ENCODE measurements at places on chromosomes 6 and 20.

- peak; percentile 14 for DNase-seq
Measured at GRCh38 chr20:1185790-1186334, 1.1 kb upstream of the TMEM74B start.

- no peak for DNase-seq
Measured at GRCh38 chr6:41430875-41431274, 95.5 kb downstream of the NCR2 start.

DNA sequence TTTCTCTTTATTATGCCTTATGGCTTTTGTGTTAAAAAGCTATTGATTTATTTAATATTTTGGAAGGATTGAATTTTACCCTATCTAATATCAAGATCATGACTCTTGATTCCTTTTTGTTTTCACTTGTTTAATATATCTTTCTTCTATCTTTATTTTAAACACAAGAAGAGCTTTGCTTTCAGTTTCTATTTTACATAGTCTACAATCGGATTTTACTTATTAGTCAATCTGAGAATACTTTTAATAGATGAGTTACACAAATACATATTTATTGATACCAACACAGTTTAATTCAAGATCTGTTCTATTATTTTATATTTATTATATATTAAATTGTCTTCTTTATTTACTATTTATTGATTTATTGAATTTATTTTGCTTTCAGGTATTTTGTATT, 218.8 kb downstream of the ESR1 start:
- DNase-seq: no peak

DNA sequence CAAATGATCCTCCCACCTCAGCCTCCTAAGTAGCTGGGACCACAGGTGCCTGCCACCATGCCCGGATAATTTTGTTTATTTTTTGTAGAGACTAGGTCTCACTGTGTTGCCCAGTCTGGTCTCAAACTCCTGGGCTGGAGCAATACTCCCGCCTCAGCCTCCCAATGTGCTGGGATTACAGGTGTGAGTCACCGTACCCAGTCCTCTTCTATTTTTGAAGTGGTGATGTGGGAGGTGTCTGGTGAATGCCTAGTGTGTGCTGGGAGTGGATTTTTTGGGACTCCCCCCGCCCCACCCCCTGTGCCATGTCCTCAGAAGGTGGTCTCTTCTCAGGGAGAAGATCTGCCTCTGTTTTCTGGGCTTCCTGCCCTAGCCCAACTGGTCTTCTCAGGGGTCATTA, 47.9 kb upstream of the CLDN20 start:
- no peak for DNase-seq

DNA sequence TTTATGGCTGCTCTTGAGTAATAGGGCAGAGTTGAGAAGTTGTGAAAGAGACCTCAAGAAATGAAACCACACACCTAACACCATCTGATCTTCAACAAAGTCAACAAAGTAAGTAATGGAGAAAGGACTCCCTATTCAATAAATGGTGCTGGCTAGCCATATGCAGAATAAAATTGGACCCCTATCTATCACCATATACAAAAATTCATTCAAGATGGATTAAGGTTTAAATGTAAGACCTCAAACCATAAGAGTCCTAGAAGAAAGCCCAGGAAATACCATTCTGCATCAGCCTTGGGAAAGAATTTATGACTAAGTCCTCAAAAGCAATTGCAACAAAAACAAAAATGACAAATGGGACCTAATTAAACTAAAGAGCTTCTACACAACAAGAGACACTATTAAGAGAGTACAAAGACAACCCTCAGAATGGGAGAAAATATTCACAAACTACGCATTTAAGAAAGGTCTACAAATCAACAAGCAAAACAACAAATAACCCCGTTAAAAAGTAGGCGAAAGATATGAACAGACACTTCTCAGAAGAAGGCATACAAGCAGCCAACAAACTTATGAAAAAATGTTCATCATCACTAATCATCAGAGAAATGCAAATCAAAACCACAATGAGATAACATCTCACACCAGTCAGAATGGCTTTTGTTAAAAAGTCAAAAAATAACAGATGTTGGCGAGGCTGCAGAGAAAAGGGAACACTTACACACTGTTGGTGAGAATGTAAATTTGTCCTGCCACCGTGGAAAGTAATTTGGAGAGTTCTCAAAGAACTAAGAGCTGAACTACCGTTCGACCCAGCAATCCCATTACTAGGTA, 4.0 kb downstream of the MAP3K5 start:
- DNase-seq: no peak

GRCh38 chr20:8876366-8876765, 192.5 kb upstream of the PLCB4 start:
- DNase-seq: no peak

DNA sequence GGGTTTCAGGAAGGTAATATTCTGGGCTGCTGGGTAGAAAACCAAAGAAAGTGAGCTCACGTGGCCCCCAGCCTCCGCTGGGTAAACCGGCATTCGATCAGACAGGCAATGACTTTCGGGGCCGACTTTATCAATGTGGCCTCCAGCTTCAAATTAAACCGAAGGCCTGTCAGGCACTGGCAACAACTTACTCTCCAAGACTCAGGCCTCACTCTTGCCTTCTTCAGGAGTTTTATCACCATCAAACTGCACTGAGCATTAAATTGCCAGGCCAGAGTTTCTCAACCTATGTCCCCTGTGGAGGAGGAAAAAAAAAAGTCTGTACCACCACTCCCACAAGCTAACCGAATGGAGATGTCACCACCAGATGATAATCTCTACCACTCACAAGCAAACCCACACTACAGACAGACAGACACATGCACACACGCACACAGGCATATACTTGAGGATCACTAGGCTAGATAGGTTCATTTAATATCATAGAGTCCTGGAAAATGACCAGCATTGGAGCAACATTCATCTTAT, 1.1 kb upstream of the MBOAT1 start:
- DNase-seq: no peak

- no peak for DNase-seq
Measured at GRCh38 chr20:11882651-11883050, 35.0 kb upstream of the BTBD3 start.

DNA sequence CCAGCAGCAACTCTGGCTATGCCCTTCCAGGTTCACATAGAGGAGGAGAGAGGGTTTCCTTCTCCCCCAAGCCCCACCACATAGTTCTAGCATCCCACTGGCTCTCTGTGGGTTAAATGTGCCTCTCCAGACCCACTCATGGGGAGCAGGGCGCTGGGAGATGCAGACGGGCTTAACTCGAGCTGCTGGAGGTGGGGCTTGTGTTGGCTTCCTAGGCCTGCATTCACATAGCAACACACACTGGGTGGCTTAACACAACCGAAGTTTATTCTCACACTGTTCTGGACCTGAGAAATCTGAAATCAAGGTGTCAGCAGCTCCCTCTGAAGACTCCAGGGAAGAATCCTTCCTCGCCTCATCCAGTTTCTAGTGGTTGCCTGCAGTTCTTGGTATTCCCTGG, 33.6 kb downstream of the SLC2A10 start:
- no peak for DNase-seq

DNA sequence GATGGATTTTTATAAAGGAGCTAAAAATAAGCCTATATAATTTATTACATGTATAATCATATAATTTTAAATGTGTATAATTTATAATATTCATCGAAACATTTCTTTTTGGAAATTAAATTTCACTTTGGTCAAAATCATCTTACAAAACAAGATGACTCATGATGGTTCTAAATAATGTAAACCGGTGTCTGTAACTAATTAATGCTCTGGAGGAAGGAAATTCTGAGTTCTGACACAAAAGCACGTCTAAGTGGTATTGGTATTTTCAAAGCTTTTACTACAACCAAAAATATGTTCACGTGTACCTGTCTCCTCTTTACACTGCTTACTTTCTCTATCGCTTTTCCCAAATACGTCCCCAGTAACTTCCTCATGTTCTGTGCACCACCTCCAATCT, 134.1 kb downstream of the MTHFD1L start:
- DNase-seq: no peak

DNA sequence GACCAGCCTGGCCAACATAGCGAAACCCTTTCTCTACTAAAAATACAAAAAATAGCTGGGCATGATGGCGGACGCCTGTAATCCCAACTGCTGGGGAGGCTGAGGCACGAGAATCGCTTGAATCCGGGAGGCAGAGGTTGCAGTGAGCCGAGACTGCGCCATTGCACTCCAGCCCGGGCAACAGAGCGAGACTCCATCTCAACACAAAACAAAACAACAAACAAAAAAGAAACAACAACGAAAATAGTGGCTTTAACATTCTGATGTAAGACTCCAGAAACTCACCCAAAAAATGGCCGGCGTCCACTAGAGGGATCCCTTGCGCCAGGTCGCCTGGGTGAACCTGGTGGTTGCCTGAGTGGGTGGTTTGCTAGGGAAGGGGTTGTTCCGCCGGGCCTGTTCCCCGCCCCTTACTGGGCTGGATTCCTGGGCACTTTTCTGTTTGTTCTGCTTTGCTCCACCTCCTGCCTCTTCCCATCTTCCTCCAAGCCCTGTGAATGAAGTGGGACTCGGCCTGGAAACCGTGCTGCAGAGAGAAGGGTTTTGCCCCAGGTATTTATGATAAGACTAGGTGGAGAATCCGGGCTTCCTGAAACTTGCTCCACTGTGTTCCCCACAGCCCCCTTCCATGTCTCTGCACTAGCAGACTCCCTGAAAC, 1.5 kb downstream of the PABPC1L start:
- DNase-seq: peak; percentile 25

GRCh38 chr6:16898640-16899396, 137.6 kb upstream of the ATXN1 start:
- DNase-seq: no peak

GRCh38 chr20:20089018-20089417, 36.7 kb downstream of the CFAP61 start:
- DNase-seq: no peak

GRCh38 chr6:43965628-43966373, 161.5 kb downstream of the MRPL14 start:
- DNase-seq: no peak
